ENCODE measurements at places on chromosomes 6 and 20. TPM values are rescaled to one million over a fixed set of nuclear protein-coding genes. Genes with fewer than 3 reads are reported as not detected.

- no peak for DNase-seq
- no peak overlapping the region for H3K4me3 ChIP-seq
- H3K4me1 ChIP-seq, result peaks cover 10% of the 10 kb centered on the region
- peaks cover 26% of the 10 kb centered on the region for H3K36me3 ChIP-seq
Measured at GRCh38 chr6:7201732-7202541, 94.2 kb downstream of the RREB1 start.

GRCh38 chr20:24672886-24673677 is 203.7 kb downstream of the SYNDIG1 start:
- no peaks in the 10 kb centered on the region for H3K36me3 ChIP-seq
- no peak for DNase-seq
- no peaks in the 10 kb centered on the region for H3K4me1 ChIP-seq
- H3K27me3 ChIP-seq, result no peaks in the 10 kb centered on the region

DNA sequence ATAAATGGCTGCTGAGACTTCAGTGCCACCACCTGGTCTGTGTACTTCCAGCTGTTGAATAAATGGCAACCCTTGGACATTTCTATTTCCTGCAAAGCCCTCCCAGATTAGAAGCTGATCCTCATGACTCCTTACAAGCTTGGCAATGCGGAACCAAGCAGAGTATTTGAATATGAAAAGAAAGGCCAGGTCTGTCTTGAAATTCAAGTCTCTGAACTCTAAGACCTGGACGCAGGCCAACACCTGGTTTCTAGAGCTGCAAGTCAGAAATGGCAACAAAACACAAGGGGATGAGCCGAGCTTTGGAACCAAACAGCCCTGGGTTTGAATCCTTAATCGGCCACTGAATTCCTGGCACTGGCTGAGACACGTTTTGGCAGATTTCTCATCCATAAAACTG is 353.4 kb downstream of the PTPRT start:
- no peak overlapping the region for H3K27ac ChIP-seq
- H3K36me3 ChIP-seq, result no peaks in the 10 kb centered on the region
- no peaks in the 10 kb centered on the region for H3K27me3 ChIP-seq
- no peak overlapping the region for H3K4me3 ChIP-seq

SALL4 gene
- not detected for total RNA-seq

AIF1 gene
- 11.3 TPM for total RNA-seq
